ENCODE measurements at places on chromosomes 1 and 21. TPM values are rescaled to one million over a fixed set of nuclear protein-coding genes. Genes with fewer than 3 reads are reported as not detected.
A peak's percentile ranks its signal among the peaks of the same experiment; 100 is the strongest.

DNA sequence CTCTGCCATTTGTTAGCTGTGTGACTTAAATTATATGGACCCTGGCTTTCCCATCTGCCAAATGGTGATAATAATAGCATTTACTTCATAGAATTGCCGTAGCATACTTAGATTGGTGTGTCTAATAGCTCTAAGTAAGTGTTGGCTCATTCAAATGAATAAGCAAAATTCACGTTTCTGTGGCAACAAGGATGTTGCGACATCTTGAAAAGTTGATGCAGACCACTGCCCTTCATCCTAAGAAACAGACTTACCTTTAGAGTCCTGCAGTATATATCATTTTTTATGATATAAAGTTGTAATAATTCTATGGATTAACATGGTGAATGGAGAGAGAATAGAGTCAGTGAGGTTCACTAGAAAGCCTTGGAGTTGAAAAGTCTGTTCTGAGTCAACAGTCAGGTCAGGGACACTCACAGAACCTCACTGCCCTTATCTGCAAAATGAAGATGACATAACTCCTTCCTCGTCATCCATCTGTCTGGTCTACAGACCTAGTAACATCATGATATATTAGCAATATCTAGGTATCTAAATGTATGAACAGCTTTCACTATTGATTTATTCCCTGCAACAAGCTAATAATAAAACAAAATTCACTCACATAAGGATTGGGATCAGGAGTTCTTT lies 167.3 kb upstream of the C8B start:
- DNase-seq = no peak

TSPEAR gene
- 0.13 TPM for total RNA-seq

GRCh38 chr1:16998589-16998988 lies 13.1 kb downstream of the ATP13A2 start:
- DNase-seq = peak; percentile 71

DNA sequence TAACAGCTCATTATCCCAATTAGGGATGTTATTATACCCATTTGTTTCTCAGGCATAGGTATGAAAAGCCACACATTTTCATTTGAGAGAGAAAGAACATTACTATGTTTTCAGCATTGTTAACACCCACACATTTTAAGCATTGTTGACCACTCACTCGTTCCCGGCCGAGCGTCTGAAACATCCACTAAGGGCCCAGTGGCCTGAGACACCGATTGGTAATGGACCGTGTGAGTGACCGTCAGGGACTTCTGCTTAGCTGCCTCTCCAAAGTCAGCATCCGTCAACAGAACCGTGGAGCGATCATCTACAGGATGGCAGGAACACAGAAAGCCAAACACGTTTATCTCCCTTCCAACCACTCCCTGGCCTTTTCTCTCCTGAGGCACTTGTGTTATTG lies 184.6 kb downstream of the PCP4 start:
- no peak for DNase-seq

GRCh38 chr21:38392661-38393060 lies 105.6 kb downstream of the ERG start:
- no peak for DNase-seq

DNA sequence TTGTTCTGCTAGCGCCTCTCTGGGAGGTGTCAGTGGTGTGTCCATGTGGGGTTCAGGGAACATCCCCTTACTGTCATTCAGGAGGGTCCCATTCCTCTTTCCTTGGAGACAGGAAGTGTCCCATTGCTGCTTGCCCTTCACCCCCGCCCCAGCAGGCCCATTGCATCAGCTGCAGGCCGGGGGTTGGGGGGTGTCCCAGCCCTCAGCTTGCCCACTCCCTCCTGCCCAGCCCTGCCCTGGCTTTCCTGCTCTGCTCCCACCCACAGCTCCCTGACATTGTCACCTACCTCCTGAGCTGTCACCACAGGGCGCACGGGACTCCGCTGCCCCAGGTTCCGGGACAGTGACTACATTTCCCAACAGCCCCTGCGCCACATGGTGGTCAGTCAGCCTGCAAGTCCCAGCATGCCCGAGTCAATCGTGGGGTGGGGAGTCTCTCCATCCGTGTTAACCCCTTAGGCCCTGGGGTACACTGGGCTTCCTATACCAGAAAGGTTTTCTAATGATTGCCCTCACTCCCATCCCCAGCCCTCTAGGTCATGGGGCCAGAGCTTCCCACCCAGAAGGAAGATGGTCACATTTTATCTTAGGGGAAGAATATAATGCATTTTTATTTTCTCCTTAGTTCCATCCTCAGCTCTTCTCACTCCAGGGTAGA lies at the start of gene INPP5B:
TSS of gene INPP5B (minus strand) at position 351 of the 658 bp plus-strand sequence. CDS start 745 bp downstream, outside the sequence.
- peak; percentile 80 for DNase-seq

- DNase-seq = no peak
Measured at GRCh38 chr1:3594706-3595377, 16.5 kb downstream of the MEGF6 start.

- no peak for DNase-seq
Measured at GRCh38 chr1:29593601-29594382, 357.5 kb downstream of the PTPRU start.

DNA sequence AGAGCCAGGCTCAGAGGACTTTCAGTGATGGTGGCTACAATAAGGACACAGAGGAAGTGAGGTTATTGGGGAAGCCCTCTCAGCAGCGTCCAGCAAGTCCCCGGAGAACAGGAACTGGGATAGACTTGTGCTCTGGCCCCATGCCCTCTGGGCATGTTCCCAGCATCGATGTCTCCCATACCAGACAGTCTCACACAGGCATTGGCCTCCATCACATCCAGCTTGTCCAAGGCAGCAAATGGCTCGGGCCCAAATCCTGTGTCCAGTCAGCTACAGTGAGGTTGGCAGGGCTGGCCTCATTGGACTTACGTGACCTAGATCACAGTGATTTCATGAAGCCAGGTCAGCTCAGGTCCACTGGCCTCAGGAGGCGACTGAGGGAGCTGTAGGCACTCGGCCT lies 19.6 kb upstream of the TMEM54 start:
- no peak for DNase-seq

GRCh38 chr1:3321559-3322449 lies 132.7 kb upstream of the ARHGEF16 start:
- DNase-seq = no peak

CDK11A gene
- total RNA-seq = 2.8 TPM

DNA sequence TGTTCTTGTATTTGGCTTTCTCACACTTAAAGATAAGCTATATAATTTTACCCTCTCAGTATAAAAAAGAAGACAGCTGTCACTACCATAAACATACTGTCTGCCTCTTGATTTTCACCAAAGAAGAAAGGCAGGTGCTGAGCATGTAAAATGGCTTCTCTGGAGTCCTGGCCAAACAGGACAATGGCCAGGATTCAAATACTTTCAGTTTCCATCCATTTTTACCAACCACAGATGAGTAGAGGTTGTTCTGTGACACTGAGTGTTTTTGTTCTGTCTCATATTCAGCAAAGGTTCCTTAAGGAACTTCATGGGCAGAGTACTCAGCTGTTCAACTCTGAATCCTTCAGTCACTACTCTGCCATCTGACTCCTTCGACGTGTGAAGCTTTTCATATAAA lies 29.4 kb upstream of the RAB3GAP2 start:
- no peak for DNase-seq

B3GALT5 gene
- total RNA-seq = not detected

Data from dermis microvascular lymphatic vessel endothelial cell (primary cell).